Stomach (tissue), 19 donors: ENCODE measurements at places on chromosomes 6 and 20. TPM values are rescaled to one million over a fixed set of nuclear protein-coding genes. Genes with fewer than 3 reads are reported as not detected.

DNA sequence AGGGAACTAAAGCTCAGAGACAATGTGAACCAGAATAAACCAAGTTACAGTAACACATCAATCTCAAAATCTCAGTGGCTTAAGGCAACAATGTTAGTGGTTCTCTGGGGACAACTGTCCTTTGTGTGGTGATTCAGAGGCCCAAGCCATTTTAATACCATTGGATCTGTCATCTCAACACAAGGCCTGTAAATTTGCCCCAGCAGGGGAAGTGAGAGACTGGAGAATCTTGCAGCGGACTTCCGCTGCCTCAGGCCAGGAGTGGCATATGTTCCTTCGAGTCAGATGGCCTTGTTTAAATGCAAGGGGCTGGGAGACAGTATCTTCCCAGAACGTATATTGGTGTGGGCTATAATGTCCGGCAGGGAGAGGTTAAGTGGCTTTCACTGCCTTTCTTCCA is 126.0 kb downstream of the CD83 start:
- H3K27ac ChIP-seq = no peak overlapping the region
- no peaks in the 10 kb centered on the region for H3K36me3 ChIP-seq
- no peaks in the 10 kb centered on the region for H3K27me3 ChIP-seq
- no peak for DNase-seq
- no peaks in the 10 kb centered on the region for H3K4me1 ChIP-seq
- H3K4me3 ChIP-seq = no peak overlapping the region

GRCh38 chr6:6931071-6932025 is 176.4 kb upstream of the RREB1 start:
- no peaks in the 10 kb centered on the region for H3K4me1 ChIP-seq
- H3K36me3 ChIP-seq = no peaks in the 10 kb centered on the region
- peak overlapping the region; percentile 16 for H3K27ac ChIP-seq
- no peak for DNase-seq

GRCh38 chr6:43847741-43848630 is 78.0 kb downstream of the VEGFA start:
- peaks cover 6% of the 10 kb centered on the region for H3K4me1 ChIP-seq
- H3K27ac ChIP-seq = no peak overlapping the region
- H3K27me3 ChIP-seq = no peaks in the 10 kb centered on the region
- no peak for DNase-seq
- H3K36me3 ChIP-seq = no peaks in the 10 kb centered on the region
- no peak overlapping the region for H3K4me3 ChIP-seq

GRCh38 chr6:165820407-165820806 is 157.4 kb upstream of the PDE10A start:
- H3K4me1 ChIP-seq = no peaks in the 10 kb centered on the region
- H3K27ac ChIP-seq = no peak overlapping the region
- no peak overlapping the region for H3K4me3 ChIP-seq
- H3K36me3 ChIP-seq = no peaks in the 10 kb centered on the region
- DNase-seq = no peak
- peaks cover 5% of the 10 kb centered on the region for H3K27me3 ChIP-seq

DNA sequence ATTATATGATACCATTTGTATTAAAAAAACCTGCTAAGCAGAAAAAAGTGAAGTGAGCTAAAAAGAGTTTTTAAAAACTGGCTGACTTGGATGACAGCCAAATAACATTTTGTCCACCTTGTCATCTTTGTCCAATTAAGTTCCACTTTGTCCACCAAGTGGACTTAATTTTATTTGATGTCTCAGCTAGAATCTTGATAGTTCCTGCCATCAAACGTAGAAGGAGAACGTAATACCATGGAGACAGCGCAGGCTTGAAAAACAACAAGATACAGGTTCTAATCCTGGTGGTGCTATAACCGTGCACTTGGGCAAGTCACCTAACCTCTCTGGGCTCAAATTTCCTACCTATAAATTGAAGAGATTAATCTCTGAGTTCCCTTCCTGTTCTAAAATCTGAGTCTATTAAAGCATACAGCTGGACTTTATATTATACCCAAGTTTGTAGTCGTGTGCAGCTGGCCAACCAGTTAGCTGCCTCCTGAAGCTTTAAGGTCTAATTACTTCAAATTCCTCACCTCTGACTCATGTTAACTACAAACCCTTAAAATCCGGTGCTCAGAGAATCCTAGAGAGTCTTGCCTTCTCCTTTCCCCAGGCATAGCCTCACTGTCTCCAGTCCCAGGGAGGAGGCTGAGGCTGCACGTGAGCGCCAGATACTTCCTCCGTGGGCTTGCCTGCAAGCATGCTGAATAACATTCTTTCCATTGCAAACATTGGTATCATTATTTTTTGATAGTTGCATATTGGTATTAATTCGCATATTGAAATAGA is 16.8 kb downstream of the TMEM244 start:
- no peaks in the 10 kb centered on the region for H3K36me3 ChIP-seq
- H3K4me3 ChIP-seq = no peak overlapping the region
- no peaks in the 10 kb centered on the region for H3K4me1 ChIP-seq
- H3K27me3 ChIP-seq = no peaks in the 10 kb centered on the region

- H3K4me3 ChIP-seq = no peak overlapping the region
- peaks cover 22% of the 10 kb centered on the region for H3K4me1 ChIP-seq
- H3K36me3 ChIP-seq = no peaks in the 10 kb centered on the region
- no peaks in the 10 kb centered on the region for H3K27me3 ChIP-seq
Measured at GRCh38 chr20:57493091-57493615, 31.8 kb downstream of the CTCFL start.

The HMGA1 gene
- 9.3 TPM for total RNA-seq

The TRIM26 gene
- 30.3 TPM for total RNA-seq
